ENCODE measurements at places on chromosomes 3 and 15.

DNA sequence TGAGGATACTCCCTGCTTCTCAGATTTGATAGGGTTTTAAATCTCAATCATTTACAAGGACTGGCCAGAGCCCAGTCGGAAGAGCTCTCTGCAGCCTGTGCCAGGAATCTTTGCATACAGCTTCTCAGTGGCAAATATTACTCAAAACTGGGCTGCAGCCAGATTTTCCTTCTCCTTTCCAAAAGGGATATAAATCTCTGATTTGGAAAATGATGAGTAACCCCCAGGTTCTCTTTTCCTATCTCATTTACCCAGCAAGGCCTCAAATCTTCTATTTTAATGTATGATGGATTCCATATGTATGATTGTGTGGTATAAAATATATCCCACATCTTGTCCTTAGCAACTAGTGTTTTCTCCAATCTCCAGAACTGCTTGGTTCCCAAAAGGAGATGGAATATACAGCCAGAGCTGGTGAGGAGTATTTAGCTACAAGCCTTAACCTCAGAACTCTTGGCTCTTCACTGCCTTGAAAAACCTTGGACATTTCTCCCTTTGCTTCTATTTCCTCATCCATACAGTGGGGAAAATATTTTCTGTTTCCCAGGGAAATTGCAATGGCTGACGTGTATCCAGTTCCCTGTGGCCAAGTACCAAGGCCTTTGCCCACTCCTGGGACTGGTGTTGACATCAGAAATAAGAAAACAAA is 114.4 kb downstream of the ATG7 start:
- no peak for DNase-seq

DNA sequence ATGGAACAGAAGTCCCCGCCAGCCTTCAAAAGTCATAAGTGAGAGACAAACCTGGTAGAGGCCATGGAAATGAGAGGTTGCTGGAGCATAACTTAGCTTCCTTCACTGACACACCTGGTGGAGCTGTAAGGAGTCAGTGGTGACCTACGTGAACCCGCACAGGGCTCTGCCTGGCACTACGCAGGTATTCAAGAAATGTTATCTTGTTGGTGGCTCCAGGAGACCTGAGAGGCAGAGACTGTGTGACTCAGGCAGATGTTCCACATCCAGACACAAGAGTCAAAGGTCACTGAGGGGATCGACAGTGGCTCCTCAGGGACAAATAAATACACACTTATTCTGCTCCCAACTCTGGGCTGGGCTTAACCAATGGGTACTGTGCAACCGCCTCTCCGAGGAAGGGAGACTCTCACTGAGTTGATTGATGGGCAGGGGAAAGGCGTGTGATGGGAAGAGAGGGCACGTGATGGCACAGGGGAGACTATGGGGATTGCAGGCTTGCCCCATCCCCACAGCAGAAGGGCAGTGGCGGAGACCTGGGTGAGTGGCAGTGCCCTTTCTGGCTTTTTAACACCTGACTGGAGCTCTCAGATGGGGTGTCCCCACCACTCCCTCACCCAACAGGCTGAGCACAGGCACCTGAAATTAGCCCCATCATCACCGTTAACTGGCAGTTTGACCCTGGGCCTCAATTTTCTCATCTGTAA is 111.7 kb upstream of the SMAD3 start:
- DNase-seq, result no peak

- DNase-seq, result peak; percentile 17
Measured at GRCh38 chr15:55526559-55527036, 18.6 kb upstream of the DNAAF4 start.

- no peak for DNase-seq
Measured at GRCh38 chr15:80309769-80310384, 57.9 kb upstream of the CTXND1 start.

- DNase-seq, result peak; percentile 23
Measured at GRCh38 chr3:123723522-123724168, 138.8 kb upstream of the HACD2 start.

DNA sequence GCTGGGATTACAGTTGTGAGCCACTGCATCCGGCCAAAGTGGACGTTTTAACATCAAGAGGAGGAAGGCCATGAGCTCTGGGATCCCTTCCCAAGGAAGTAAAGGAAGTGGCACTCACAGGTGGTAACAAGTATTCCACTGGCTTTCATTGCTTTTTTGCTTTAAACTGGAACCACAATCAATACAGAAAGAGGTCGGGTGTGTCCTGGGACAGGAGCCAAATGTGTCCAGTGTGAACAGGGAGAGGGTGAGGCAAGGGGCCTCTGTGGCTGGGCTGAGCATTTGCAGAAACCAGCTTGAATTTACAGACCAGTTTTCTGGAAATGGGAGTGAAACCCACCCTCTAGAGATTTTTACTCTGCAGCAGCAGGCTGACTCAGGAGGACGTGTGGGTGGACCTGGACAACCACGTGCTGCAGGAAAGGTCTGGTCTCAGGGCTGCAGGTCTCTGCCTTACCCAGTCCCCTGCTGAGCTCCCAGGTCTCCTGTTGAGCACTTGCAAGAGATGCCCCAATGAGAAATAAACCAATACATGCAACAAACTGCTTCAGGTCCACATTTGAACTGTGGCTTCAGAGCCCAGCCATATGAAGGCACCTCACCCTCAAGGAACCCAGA is 42.8 kb upstream of the TMEM115 start:
- no peak for DNase-seq

DNA sequence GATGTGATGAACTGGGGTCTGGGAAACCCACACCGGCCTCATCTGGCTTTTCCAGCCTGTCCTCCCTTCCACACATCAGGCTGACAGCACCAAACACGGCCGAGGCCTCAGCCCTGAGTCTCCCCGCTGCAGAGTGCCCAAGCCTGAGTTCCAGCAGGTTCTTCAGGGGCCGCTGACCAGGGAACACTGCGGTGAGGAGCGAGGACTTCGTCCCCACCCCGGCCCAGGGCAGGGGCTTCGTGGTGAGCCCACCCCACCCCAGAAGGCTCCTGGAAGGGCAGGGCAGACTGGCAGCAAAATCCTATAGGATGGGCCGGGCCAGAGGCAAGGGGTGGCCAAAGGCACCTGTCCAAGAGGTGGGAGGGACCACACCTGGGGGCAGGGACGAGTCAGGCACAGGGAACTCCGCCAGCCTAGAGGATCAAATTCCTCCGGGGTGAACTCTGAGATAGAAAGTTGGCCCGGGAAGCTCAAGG is at the start of gene SLC51A:
TSS of gene SLC51A (plus strand) at position 446 of the 476 bp plus-strand sequence. CDS start 179 bp downstream, outside the sequence.
- DNase-seq, result no peak

- DNase-seq, result no peak
Measured at GRCh38 chr3:101806491-101806890, 27.5 kb downstream of the NXPE3 start.

DNA sequence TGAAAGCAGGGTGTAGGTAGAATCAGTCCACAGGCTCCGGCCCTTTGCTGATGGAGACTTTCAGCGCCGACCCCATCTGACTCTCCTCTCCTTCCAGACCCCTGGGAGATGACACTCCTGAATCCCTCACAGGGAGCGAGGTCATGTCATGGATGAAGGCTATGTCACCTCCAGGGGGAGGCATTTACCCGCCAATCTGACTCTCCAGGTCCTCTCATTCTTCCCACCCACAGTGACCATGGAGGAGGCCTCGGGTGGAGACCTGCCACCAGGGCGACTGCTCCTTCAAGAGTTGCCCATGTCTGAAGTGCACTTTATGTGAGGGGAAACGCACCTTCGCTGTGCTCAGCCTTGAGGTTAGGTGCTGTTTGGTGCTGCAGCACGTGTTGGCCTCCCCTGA is 112.7 kb downstream of the KLF13 start:
- DNase-seq, result no peak

DNA sequence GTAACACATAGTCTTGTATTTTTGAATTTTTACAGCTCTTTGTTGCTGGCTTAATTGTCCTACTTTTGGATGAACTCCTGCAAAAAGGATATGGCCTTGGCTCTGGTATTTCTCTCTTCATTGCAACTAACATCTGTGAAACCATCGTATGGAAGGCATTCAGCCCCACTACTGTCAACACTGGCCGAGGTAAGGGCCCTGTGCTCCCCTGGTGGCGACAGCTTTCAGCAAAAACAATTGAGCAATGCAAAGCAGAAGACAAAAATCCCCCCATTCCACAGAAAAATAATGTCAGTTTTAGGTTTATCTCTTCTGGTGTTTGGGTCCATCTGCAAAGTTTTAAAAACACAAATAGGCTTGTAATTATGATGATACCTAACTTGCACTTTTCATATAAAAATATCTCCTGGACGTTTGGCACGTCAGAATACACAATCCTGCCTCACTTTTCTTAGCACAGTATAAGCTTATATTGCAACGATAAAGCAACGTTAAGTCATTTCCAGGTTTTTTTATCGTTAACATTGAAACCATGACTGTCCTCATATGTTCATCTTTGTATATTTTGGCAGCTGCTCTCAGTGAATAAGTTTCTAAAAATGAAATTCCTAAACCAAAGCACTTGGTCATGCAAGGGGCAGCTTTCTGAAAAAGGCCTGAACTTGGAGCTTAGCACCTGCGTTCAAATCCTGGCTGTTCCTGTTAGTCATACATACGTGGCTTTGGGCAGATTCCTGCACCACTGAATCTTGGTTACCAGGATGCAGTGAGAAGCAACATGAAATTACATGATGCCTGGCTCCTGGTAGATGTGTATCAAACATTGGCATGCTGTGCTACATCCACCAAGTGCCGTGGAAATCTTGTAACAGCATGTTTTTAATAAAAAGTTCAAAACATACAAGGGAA is 8.5 kb downstream of the SEC61A1 start:
- DNase-seq, result no peak

GRCh38 chr3:39149059-39149455 is 4.3 kb downstream of the CSRNP1 start:
- no peak for DNase-seq

GRCh38 chr15:94231723-94232468 is 535 bp downstream of the MCTP2 start:
- DNase-seq, result no peak
